AG10803 (cell line): ENCODE measurements at places on chromosomes 2 and 18.

GRCh38 chr18:42114310-42114943 lies 159.4 kb downstream of the PIK3C3 start:
- DNase-seq, result peak; percentile 80

GRCh38 chr2:42622943-42623676 lies 54.7 kb downstream of the MTA3 start:
- no peak for DNase-seq

DNA sequence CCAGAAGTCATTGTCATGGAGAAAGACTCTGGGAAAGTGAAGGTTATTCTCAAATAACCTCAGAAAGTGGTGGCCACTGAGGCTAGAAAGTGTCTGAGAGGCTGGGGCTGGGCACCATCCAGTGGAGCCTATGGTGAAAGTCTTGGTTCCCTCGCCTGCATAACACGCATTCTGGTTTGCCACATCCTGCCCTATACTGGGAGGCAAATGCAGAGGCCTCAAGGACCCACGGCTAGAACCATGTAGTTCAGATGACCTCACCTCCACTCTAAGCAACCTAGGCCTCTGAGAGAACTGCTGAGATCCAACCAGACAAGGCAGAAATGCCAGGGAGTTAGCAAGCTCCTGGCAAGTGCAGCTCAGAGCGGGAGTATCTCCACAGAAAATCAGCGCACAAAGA lies 5.1 kb downstream of the ITGB6 start:
- no peak for DNase-seq

DNA sequence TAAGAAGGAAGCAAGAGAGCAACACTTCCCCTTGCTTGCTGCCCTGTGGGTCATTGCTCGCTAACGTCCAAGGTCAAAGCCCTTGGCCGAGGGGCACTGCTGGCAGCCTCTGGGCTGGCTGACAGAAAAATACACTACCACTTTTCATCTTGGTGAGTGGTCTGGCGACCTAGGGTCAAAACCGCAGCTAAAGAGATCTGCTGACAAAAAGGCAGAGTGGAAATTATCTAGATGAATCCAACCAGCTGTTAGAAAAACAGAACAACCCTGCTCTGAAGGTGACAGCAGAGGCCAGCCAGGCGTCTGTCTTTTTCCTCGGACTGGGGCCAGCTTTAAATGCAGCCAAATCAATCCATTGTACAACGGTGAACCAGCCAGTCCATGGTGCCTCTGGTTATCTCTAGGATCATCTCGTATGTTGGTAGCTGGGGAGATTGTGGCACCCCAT lies 92.6 kb downstream of the CD8B2 start:
- DNase-seq, result no peak

GRCh38 chr2:237669628-237670392 lies 42.4 kb downstream of the LRRFIP1 start:
- DNase-seq, result peak; percentile 100

- no peak for DNase-seq
Observed at GRCh38 chr2:86107031-86107430, 996 bp downstream of the PTCD3 start.

- DNase-seq, result no peak
Observed at GRCh38 chr2:232490221-232491138, 2.8 kb upstream of the ECEL1 start.

- DNase-seq, result no peak
Observed at GRCh38 chr2:240575101-240575965, 7.0 kb downstream of the RNPEPL1 start.

GRCh38 chr2:232976176-232976575 lies 36.9 kb downstream of the NGEF start:
- DNase-seq, result no peak

- no peak for DNase-seq
Observed at GRCh38 chr2:57080035-57080434, 896.2 kb downstream of the CCDC85A start.

GRCh38 chr2:55049043-55049820 lies 1.0 kb downstream of the RTN4 start:
- peak; percentile 83 for DNase-seq

DNA sequence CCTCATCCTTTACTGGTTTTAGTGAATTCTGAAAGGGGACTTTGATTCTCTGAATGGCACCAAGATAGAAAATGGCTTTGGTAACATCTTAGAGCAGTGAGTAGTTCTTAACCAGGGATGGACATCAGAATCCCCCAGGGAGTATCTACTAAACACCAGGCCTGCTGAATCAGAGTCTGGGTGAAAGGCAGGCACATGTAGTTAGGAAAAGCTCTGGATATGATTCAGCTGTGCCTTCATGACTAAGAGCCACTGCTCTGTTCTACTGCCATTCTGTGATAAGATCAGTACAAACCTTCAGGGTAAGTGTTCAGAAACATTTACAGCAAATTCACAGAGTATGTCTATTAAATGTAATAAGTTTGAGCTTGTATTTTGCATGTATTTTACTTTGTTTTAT lies 46.2 kb upstream of the B3GNT2 start:
- peak; percentile 96 for DNase-seq

DNA sequence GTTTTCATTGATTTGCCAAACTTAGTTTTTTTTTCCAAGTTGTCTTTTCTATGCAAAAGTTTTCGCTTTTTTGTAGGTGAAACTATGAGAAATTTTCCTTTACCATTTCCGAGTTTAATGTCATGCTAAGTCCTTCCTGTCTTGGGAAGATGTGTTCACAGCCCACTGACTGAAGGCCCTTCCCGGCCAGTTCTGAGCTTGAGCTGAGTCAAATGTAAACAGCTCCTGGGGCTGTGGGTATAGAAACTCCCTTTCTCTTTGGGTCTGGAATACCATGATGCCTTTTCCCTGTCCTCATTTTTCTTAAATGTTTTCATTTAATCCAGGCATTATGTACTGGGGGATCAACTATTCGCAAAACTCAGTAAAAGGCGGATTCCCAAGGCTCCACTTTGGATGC lies 69.8 kb upstream of the IL1R1 start:
- DNase-seq, result no peak

DNA sequence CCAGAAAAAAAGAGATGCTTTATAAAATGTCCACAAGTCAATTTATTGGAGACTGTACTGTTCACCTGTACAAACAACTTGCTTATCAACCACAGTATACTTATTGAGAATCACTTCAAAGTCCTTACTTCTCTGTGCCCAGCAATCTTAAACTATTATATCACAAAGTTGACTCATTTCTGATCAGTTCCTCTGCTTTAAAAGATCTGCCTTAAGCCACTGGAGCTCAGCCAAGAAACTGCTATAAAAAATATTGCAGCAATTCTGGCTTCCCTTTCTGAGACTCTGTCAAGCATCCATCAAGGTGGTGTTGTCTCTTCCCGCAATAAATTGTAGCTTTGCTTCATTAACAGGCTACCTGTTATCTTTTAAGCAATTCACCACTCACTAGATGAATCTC lies 375.2 kb upstream of the SPHKAP start:
- DNase-seq, result peak; percentile 7

DNA sequence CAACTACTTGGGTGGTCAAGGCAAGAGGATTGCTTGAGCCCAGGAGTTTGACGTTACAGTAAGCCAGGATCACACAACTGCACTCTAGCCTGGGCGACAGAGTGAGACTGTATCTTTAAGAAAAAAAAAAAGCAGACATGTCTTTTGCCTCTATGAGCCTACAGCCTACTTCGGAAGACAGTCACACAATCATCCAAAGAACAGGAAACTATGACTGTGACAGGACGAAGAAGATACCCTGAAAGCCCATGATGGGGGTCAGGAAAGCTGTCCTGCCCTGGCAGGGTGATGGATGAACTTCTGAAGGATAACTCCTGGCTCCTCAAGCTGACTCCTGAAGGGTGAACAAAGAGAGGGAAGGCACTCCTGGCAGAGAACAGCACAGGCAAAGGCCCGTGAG lies 251.7 kb upstream of the SIX2 start:
- no peak for DNase-seq

DNA sequence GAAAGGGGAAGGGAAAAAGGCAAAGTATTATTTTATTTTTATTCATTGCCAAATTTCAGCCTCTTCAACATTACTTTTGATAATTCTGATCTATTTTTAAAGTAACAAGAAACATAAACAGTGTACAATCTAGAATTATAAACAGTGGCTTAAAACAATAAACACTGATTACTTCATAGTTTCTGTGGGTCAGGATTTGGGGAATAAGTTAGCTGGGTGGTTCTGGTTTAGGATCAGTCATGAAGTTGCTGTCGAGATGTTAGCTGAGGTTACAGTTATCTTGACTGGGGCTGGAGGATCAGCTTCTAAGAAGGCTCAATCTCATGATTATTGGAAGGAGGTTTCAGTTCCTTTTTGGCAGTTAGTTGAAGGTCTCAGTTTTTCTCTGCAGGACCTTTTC lies 109.2 kb downstream of the SCN2A start:
- no peak for DNase-seq

DNA sequence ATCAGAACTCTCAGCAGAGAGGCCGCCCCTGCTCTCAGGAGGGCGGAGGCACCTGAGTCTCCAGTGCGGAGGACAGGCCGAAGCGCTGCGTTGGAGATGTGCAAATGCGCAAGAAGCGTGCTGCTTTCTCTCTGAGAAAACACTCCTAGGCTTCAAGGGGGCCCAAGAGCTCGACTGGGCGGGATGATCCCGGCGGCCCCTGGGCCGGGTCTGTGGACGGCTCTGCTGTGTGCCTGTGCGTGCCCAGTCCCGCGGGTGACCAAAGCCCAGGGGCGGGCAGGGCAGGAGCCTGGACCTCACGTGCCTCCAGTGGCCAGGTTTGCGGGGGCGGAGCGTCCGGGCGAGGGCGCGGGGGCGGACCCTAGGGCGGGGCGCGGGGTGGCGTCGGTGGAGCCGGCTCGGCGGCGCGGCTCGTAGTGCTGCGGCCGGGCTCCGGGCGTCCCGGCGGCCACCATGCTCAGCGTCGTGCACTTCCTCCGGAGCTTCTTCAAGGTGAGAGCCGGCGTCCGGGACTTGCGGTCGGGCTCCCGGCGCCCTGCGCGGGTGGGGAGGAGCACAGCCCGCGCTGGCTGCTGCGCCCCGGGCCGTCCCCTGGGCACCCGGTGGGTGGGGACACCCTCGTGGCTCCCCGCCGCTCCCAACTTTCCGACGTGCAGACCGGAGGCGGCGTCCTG lies at the start of gene ARHGEF4:
ARHGEF4 (plus strand) TSS at position 414 of the 674 bp plus-strand sequence; CDS start at position 454, 40 bp downstream.
- DNase-seq, result no peak

GRCh38 chr2:63343397-63344109 lies 244.7 kb downstream of the WDPCP start:
- DNase-seq, result no peak

DNA sequence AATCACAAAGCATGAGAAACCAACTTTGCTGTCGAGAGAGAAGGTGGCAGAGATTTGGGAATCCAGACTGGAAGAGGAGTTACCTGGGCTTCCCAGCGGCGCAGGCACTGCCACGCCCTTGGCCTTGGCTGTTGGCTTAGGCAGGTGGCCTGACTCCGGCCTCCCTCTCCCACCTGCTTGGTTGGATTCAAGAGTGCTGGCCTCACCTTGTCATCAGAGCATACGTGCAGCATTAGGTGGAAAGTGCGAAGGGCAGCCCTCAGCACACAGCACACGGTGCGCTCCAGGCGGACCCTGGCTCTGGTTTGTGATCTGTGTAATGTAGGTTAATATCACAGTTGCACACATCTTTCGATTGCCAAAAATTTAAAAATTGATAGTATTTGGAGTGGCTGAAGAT lies 19.2 kb upstream of the ASB1 start:
- DNase-seq, result no peak

DNA sequence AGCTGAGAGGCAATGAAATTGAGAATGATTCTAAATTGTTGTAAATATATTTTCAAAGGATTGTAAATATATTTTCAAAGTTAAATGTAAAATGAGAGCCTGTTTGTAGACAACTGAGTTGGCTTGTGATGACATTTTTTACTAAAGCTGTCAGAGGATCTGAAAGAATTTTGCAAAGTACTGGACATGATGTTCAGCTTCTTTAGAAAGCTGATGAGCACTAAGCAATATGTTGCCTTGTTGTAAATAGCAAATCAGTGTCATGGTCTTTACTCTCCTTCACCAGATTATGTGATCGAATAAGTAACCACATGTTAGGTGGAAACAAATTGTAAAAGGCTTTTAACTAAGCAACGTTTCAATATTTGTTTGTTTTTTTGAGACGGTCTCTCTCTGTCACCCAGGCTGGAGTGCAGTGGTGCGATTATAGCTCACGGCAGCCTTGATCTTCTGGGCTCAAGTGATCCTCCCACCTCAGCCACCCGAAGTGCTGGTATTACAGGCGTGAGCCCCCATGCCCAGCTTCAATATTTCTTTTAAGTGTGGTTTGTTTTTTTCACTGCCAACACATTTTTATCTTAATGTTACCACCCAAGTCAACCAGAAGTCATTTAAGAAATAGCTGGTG lies 44.0 kb downstream of the E2F6 start:
- no peak for DNase-seq
